ENCODE measurements at places on chromosomes 7 and 10.

- peaks cover 7% of the 10 kb centered on the region for H3K27me3 ChIP-seq
- peaks cover 39% of the 10 kb centered on the region for H3K4me1 ChIP-seq
- no peaks in the 10 kb centered on the region for H3K36me3 ChIP-seq
- DNase-seq, result no peak
- peak within 1 kb of the TSS; percentile 30 for H3K27ac ChIP-seq
Observed at GRCh38 chr10:44385026-44385695, at the start of gene CXCL12. TSS of gene CXCL12 (minus strand) at chr10:44385097. CDS start at chr10:44385005, 92 bp downstream.

GRCh38 chr10:14837003-14837756 lies 657 bp downstream of the CDNF start:
- H3K36me3 ChIP-seq, result peaks cover 5% of the 10 kb centered on the region
- peak overlapping the region; percentile 99 for H3K4me3 ChIP-seq
- H3K27ac ChIP-seq, result peak overlapping the region; percentile 96
- peaks cover 26% of the 10 kb centered on the region for H3K4me1 ChIP-seq

GRCh38 chr10:93752761-93753160 lies 5.0 kb upstream of the LGI1 start:
- no peak overlapping the region for H3K4me3 ChIP-seq
- no peaks in the 10 kb centered on the region for H3K27me3 ChIP-seq
- no peaks in the 10 kb centered on the region for H3K36me3 ChIP-seq

DNA sequence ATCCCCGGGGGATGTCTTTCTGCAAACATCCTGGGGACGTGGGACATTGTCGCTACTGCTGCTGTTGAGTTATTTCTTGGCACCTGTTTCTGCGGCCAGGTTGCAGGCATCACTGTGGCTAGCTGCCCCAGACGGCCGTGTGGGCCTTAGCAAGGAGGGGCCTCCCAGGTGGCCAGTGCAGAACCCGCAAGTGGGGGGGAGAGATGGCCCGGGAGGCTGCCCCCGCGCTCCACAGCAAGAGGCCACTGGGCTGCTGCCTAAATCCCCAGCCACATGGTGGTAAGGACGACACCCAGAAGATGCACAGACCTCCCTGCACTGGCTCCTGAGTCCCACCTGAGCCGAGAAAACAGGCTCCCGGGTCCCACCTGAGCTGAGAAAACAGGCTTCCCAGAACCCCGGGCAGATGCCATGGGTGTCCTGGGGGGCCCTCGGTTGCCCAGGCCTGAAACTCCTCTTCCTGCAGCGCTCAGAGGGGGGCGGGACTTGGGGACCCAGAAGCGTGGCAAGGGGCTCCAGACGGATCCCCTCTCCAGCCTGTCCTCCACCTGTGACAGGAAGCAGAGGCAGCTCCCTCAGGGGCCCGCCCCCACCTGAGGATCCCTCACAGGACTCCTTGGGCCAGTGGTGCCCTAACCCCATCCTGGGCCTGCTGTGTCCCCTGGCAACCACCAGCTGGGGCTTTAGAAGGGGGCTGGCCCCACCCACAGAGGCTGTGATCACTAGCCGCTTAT lies 952 bp upstream of the MAFK start:
- peaks cover 54% of the 10 kb centered on the region for H3K4me1 ChIP-seq
- H3K27ac ChIP-seq, result peak overlapping the region; percentile 97
- H3K36me3 ChIP-seq, result no peaks in the 10 kb centered on the region
- H3K27me3 ChIP-seq, result no peaks in the 10 kb centered on the region

DNA sequence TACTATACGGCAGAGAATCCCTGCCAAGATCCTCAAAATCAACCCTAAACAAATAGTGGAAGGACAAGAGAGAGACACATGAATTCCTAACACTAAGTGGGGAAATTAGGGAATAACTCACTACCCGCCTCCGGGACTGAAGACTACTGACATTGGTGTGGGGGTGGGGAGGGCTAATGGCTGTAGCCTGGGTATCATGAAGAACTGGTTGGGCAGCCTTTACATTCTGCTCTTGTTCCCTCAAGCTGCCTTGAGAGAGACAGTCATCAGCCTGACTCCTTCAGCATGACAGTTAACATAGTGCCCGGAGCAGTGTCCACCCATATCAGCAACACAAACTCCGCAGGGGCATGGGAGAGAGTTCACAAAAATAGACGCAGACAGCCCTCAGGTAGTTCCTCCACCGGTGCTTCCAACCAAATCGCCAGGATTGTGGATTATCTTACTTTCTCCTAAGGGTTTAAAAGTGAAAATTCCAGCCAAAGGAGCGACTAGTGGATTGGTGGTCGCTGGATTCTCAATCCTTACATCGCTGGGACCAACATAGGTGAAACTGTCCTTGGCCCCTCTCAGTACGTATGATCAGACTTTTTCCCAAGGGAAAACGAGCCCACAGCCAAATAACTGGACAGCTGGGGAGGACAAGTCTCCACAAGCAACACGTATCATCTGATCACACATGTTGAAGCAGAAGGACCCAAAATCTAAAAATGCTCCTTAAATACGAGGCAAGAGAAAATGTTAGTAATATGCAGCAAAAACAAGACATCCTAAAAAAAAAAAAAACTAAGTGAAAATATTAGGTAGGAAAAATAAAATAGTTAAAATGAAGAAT lies 22.6 kb downstream of the TMEM254 start:
- no peak overlapping the region for H3K4me3 ChIP-seq
- no peak overlapping the region for H3K27ac ChIP-seq
- DNase-seq, result no peak
- no peaks in the 10 kb centered on the region for H3K4me1 ChIP-seq
- no peaks in the 10 kb centered on the region for H3K36me3 ChIP-seq

- DNase-seq, result no peak
- no peak overlapping the region for H3K4me3 ChIP-seq
- H3K36me3 ChIP-seq, result no peaks in the 10 kb centered on the region
- no peaks in the 10 kb centered on the region for H3K4me1 ChIP-seq
Observed at GRCh38 chr10:77915319-77916105, 11.0 kb downstream of the DLG5 start.

DNA sequence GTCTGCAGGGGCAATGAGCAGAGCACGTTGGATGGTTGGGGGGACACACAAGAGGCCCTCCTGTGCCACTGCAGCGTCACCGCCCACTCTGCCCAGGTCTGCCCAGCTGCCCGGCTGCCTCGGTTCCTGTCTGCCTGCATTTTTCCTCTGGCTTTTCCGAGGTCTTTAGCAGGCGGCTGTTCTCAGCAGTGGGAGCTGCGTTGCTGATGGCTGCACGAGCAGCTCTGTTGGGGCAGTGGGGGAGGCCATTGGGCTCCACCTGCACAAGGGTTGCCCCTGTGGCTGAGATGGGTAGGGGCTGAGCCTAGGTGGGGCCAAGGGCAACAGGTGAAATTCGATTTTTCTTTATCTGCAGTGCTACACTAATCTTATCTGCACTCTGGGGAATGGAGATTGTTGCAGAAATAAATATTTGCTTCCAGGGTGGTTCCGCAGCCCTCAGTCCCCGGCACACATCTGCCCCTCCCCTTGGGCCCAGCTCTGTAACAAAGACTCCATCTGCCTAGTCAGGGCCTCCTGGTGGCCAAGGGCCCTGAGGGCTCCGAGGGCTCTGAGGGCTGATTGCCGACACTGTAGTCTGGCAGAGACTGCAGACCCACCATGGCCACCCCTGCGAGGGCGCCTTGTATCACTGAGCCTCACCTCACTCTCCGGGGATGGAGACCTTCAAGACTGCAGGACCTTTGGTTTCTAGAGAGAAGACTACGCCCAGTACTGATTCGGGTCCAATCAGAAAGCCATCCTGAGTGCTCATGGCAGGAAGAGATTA lies 141.7 kb upstream of the SHH start:
- H3K4me1 ChIP-seq, result peaks cover 16% of the 10 kb centered on the region
- H3K4me3 ChIP-seq, result no peak overlapping the region
- no peaks in the 10 kb centered on the region for H3K36me3 ChIP-seq
- no peak for DNase-seq
- no peaks in the 10 kb centered on the region for H3K27me3 ChIP-seq

DNA sequence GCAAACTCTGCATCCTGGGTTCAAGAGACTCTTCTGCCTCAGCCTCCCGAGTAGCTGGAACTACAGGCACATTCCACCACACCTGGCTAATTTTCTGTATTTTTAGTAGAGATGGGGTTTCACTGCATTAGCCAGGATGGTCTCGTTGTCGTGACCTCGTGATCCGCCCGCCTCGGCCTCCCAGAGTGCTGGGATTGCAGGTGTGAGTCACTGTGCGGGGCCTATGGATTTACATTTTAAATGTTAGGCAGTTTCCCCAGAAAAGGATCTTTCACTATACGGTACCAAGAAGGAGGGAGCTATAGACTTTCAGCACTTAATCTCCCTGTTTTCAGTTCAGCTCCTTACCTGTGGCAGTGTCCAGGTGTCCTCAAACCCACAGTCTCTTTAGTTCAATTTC lies 50.8 kb downstream of the SIRT1 start:
- no peaks in the 10 kb centered on the region for H3K27me3 ChIP-seq
- DNase-seq, result no peak
- no peak overlapping the region for H3K27ac ChIP-seq
- no peak overlapping the region for H3K4me3 ChIP-seq
- no peaks in the 10 kb centered on the region for H3K4me1 ChIP-seq

GRCh38 chr7:77433901-77434300 lies 17.8 kb upstream of the GSAP start:
- DNase-seq, result no peak
- no peaks in the 10 kb centered on the region for H3K27me3 ChIP-seq
- H3K27ac ChIP-seq, result no peak overlapping the region
- H3K36me3 ChIP-seq, result no peaks in the 10 kb centered on the region
- no peak overlapping the region for H3K4me3 ChIP-seq

DNA sequence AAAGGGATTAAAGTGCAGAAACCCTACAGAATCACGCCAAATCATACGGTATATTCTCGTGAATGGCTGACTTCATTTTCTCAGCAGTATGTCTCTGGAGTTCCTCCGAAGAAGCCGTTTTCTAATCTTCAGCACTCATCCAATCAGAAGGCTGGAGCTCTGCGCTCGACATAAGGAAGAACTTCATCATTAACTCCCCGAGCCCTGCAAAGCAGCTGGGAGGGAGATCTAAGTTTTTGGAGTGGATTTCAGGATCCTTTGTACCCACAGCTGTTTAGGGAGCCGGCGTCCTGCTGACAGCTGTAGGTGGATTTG lies 40.7 kb upstream of the SDK1 start:
- no peak for DNase-seq
- peak overlapping the region; percentile 58 for H3K4me3 ChIP-seq
- no peaks in the 10 kb centered on the region for H3K4me1 ChIP-seq
- H3K36me3 ChIP-seq, result no peaks in the 10 kb centered on the region
- H3K27me3 ChIP-seq, result peaks cover 13% of the 10 kb centered on the region

GRCh38 chr7:36217211-36217960 lies 64.3 kb downstream of the EEPD1 start:
- H3K27me3 ChIP-seq, result no peaks in the 10 kb centered on the region
- peaks cover 29% of the 10 kb centered on the region for H3K4me1 ChIP-seq
- no peak overlapping the region for H3K4me3 ChIP-seq
- no peak overlapping the region for H3K27ac ChIP-seq
- H3K36me3 ChIP-seq, result no peaks in the 10 kb centered on the region
- DNase-seq, result no peak

DNA sequence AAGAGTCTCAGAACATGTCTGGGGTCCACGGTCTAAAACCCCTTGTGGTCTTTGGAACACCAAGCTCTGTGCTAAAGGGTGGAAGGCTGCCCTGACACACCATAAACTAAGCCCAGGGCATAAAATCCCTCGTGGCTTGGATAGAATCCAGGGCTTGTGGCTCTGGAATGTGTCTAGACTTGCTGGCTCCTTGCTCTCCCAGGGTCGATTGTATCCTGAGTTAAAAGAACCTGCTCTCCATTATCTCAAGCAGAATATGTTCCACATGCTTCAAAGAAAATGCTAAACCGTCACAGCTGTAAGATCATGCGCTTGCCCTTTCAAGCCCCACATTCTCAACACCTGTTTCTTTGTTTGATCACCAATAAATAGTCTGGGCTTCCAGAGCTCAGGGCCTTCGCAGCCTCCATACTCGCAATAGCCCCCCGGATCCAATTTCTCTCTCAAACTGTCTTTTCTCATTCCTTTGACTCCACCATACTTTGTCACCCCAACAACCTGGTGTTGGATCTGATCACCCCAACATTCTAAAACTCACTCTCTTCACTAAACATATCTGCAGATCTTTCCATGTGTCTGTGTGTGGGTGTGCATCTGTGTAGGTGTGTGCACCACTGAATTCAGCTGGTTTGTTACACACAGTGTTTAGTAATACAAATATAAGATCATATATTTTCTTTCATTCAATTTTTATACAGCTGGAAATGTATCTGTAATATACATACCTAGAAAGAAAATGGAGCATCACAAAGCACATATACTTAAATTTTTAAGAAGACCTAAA lies 238.5 kb downstream of the ZMYND11 start:
- no peak overlapping the region for H3K4me3 ChIP-seq
- no peak for DNase-seq

DNA sequence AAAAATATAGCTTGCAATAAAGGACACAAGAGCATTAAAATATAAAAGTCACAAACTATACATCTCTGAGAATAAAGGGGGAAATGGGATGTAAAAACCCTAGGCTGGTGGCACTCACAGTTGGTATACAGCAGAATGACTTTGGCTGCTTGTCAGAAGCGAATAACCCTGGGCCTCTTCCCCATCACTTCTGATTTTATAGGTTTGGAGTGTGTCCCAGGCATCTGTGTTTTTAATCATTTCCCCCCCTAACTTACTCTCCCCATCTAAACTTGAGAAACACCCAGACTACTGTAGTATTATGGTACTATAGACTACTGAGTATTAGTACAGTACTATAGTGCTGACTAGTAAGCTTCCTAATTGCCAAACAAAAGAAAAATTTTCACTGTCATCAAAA lies 1.8 kb upstream of the RPA3 start:
- no peaks in the 10 kb centered on the region for H3K27me3 ChIP-seq
- no peak for DNase-seq
- no peaks in the 10 kb centered on the region for H3K36me3 ChIP-seq
- H3K4me3 ChIP-seq, result no peak overlapping the region
- H3K27ac ChIP-seq, result no peak overlapping the region
- no peaks in the 10 kb centered on the region for H3K4me1 ChIP-seq

Data from esophagus squamous epithelium (tissue), 5 donors.